ENCODE measurements at places on chromosomes 16 and 17. TPM values are rescaled to one million over a fixed set of nuclear protein-coding genes. Genes with fewer than 3 reads are reported as not detected.

ORC6 gene
- total RNA-seq: 20.7 TPM

TOP2A gene
- total RNA-seq: 163 TPM

PDE6G gene
- not detected for total RNA-seq

KRT20 gene
- total RNA-seq: not detected

CD300LG gene
- total RNA-seq: not detected

KREMEN2 gene
- total RNA-seq: under 0.01 TPM

CIBAR2 gene
- not detected for total RNA-seq

NKD1 gene
- total RNA-seq: not detected

ABCC3 gene
- 1.2 TPM for total RNA-seq

IGSF6 gene
- total RNA-seq: not detected

KRTAP1-5 gene
- 1.9 TPM for total RNA-seq

TMEM101 gene
- 95.0 TPM for total RNA-seq

ERBB2 gene
- total RNA-seq: 26.8 TPM

KRTAP4-1 gene
- total RNA-seq: not detected

KCTD13 gene
- 5.2 TPM for total RNA-seq

MARVELD3 gene
- not detected for total RNA-seq

C16orf92 gene
- total RNA-seq: not detected

LUC7L gene
- 37.4 TPM for total RNA-seq

BAIAP3 gene
- 0.38 TPM for total RNA-seq

SRL gene
- total RNA-seq: 0.38 TPM

CORO1A gene
- 0.28 TPM for total RNA-seq

GAN gene
- total RNA-seq: 8.5 TPM

MT1A gene
- total RNA-seq: 3.9 TPM

USP31 gene
- total RNA-seq: 5.4 TPM

NLRC5 gene
- 17.5 TPM for total RNA-seq

CLEC10A gene
- not detected for total RNA-seq

NACA2 gene
- not detected for total RNA-seq

TPSG1 gene
- not detected for total RNA-seq

ITGB4 gene
- total RNA-seq: 0.38 TPM

NPIPB9 gene
- total RNA-seq: 0.96 TPM

TEKT1 gene
- not detected for total RNA-seq

EXOC3L1 gene
- total RNA-seq: under 0.01 TPM

PRSS36 gene
- 0.85 TPM for total RNA-seq

ANKRD40CL gene
- total RNA-seq: 0.28 TPM

CPHXL2 gene
- not detected for total RNA-seq

RGS11 gene
- 2.3 TPM for total RNA-seq

PIGW gene
- total RNA-seq: 12.3 TPM

ROGDI gene
- total RNA-seq: 21.1 TPM

LRRC37B gene
- total RNA-seq: 3.6 TPM

GDPD3 gene
- 0.77 TPM for total RNA-seq

SMIM5 gene
- total RNA-seq: 0.28 TPM

PYY gene
- total RNA-seq: not detected

RNFT1 gene
- 13.8 TPM for total RNA-seq

HSD17B1 gene
- total RNA-seq: 8.6 TPM

CCDC144A gene
- total RNA-seq: 5.0 TPM

STX8 gene
- 78.4 TPM for total RNA-seq

TEX14 gene
- under 0.01 TPM for total RNA-seq

AOC2 gene
- 0.38 TPM for total RNA-seq

SCNN1B gene
- total RNA-seq: not detected

CDH13 gene
- total RNA-seq: 141 TPM

MFAP4 gene
- total RNA-seq: 0.38 TPM

KCNJ18 gene
- total RNA-seq: not detected

KRTAP2-2 gene
- total RNA-seq: not detected

PIK3R6 gene
- total RNA-seq: 0.38 TPM
